ENCODE measurements at places on chromosomes 12 and 14.

DNA sequence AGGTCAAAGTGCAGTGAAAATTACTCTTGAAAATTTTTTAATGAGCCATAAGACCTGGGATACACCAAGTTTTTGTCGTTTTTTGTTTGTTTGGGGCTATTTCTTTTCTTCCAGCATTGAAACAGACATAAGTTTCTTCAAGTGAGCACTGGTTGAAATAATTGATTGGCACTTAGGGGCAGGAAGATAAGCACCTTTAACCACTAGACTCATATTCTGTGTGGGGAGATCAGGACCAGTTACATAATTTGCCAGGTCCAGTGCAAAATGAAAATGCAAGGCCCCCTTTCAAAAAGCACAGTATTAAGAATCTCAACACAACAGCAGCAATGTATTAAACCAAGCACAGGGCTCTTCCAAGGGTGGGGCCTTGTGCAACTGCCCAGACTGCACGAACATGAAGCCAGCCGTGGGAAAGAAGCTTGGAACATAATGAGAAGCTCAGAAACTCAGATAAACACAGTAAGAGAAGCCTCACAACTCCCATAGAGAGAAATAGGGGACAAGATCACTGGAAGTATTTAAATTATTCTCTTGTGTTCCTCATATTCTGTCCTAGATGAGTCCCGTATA lies 3.2 kb upstream of the TCP11L2 start:
- no peak for DNase-seq

GRCh38 chr14:32171469-32171868 lies 30.4 kb upstream of the RNU6-7 start:
- DNase-seq: no peak

- no peak for DNase-seq
Observed at GRCh38 chr12:2013527-2014223, 9.4 kb upstream of the DCP1B start.

- DNase-seq: no peak
Observed at GRCh38 chr12:124454735-124455134, 112.7 kb downstream of the NCOR2 start.

DNA sequence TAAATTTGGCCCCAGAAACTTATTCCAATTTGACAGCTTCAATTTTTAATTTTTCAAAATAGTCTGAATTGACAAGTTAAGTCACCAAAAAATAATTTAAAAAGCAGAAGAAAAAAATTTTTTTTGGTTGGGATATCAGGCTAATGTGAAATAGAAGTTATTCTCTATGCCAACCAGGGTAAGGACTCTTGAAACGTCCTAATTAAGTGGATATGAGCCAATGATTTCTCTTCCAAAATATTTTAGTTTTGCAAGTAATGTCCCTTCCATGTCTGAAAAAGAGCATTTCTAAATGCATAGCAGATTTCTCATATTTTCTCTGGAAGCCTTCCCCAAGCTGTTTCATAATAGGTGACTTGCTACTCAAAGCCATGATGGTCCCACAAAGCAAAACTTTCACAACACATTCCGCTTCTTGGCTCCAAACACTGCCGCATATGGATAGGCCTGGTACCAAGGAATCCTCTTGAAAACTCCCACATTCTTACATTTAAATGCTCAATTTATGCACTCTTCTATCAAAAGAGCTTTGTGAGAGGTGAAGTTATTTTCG lies 65.1 kb downstream of the SIX6 start:
- no peak for DNase-seq

GRCh38 chr12:109461049-109461845 lies 15.9 kb downstream of the KCTD10 start:
- DNase-seq: no peak

DNA sequence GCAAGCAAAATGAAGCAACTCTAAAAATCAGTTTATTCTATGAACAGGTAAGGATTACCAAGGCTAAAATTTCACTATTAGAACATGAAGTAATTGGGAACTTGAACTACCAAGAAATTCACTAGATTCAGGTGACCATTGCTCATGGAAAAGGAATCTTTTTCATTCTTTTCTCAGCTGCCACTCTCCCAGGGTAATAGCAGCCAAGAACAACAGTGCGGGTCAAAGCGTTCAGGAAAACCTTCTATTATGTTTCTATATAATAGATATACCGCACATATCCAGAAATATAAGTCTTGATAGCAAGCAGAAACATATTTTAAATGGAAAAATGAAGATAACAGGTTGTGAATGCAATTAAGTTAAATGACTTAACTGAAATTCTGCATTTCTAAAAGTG lies 125.6 kb downstream of the NELL2 start:
- DNase-seq: no peak

DNA sequence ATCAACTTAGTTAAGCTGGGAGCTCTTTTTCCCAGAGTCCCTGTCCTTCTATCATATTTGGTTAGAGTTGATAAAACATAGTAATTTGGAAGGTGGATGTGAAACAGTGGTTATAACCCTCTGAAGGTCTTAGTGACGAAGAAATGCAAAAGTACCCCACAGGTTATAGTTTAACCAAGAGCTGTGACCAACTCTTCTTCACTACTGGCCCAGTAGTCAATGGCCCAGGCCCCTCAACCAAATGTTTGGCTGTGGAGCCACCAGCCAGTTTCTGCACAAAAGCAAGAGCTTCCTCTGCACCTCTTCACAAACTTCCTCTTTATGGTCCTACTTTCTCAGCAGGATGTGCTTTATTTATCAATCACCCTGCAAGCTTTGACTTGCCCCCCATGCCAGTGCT lies 132.6 kb downstream of the BMP4 start:
- DNase-seq: no peak

GRCh38 chr12:119211884-119212283 lies 33.2 kb downstream of the HSPB8 start:
- no peak for DNase-seq

- DNase-seq: no peak
Observed at GRCh38 chr12:59088673-59089072, 168.4 kb upstream of the LRIG3 start.

- DNase-seq: no peak
Observed at GRCh38 chr12:13127444-13127843, 24.0 kb upstream of the GSG1 start.

- DNase-seq: no peak
Observed at GRCh38 chr12:42541965-42542364, 47.6 kb downstream of the PRICKLE1 start.

DNA sequence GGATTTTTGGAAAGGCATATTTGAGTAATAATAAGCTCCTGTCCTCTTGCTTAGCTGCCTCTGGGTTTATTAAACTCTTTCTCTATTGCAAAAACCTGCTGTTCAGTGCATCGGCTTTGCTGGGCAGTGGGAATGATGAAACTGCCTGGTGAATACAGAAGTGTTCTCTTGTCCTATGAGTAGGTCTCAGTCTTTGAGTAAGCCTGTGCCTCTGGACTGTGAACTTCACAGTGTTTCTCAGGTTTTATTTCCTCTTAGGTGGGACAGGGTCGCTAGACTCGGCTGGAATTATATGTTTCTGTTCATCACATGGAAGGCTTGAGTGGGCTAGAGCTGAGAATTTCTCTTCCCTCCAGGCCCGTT lies 46.4 kb downstream of the CRADD start:
- DNase-seq: no peak

DNA sequence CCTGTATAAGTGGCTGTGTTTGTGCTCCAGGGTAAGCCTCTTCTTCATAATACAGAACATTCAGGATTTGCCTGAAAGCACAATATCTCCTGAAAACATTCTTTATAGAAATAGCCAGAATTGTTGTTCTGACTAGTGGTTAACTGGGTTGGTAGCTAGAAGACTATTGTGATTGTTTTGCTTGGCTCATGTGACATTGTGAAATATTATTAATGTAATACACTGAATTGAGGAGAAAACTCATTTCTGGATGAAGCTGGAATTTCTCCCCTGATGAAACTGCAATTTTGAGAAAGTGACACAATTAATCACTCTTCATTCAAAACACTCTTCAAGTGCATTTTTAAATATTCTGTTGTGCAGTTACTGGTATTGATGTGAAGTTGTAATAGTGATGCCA lies 172.3 kb upstream of the PTPRQ start:
- DNase-seq: no peak

- no peak for DNase-seq
Observed at GRCh38 chr14:28661171-28661772, 105.3 kb upstream of the FOXG1 start.

- peak; percentile 57 for DNase-seq
Observed at GRCh38 chr12:57899010-57899662, 42.2 kb upstream of the ATP23 start.

DNA sequence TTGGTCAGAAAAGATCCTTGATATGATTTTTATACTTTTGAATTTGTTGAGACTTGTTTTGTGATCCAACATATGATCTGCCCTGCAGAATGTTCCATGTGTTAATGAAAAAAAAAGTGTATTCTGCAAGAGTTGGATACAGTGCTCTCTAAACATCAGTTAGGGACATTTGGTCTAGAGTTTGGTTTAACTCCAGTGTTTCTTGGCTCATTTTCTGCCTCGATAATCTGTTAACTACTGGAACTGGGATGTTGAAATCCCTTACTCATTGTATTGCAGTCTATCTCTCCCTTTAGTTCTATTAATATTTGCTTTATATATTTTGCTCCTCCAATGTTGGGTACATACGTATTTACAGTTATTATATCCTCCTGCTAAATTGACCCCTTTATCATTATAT lies 18.3 kb upstream of the TXNRD1 start:
- no peak for DNase-seq

DNA sequence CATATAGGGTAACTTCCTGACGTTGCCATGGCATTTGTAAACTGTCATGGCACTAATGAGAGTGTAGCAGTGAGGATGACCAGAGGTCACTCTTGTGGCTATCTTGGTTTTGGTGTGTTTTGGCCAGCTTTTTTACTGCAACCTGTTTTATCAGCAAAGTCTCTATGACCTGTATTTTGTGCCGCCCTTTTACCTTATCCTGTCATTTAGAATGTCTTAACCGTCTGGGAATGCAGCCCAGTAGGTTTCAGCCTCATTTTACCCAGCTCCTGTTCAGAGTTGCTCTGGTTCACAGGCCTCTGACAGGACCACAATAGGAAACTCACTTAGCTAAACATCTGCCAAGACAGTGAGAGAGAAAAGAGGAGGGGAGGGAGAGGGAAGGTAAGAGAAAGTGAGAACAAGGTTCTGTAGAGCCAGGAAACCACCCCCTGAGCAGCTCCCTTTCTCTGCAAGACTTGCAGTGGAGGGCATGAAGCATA lies 64.8 kb upstream of the PLEKHG3 start:
- DNase-seq: no peak

DNA sequence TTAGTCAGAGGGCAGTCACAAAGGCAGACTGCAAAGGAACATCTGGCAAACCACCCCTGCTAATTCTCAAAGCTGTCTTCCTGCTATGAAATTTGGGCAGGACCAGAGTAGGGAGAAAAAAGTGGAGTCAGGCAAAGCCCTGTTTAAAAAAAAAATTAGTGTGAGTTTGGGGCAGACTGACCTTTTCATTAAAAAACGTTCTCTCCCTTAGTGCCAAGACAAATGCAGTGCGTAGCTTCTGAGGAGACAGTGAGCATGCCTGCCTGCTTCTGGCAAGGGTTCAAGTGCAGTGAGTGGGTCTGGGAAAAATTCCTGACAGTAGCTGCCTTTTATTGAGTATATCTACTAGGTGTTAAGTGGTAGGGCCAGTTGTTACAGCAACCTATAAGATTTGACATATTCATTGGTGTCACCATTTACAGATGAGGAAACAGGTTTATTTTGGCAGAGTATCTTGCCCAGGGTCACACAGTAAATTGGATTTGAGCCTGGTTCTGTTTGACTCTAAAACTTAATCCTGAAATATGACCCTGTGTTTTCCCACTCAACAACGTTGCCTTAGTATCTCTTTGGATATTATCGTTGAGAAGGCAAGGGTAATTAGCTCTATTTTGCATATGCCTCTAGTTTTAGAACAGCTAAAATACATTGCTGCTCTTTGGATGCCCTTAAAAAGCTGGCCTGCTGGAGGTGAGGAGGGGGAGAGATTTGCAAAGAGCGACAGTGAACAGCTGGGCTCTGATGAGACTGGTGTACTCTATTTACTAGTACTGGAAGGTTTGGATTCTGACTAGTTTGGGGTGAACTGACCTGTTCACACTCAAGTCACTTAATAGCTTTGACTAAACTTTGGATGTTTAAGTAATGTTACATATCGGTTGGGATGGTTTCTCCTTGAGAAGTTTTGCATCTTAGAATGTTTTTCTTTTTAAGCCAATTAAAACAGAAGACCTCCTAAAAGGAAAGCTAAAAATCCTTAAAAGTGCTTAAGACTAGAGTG lies 72.8 kb downstream of the PAPOLA start:
- DNase-seq: no peak

DNA sequence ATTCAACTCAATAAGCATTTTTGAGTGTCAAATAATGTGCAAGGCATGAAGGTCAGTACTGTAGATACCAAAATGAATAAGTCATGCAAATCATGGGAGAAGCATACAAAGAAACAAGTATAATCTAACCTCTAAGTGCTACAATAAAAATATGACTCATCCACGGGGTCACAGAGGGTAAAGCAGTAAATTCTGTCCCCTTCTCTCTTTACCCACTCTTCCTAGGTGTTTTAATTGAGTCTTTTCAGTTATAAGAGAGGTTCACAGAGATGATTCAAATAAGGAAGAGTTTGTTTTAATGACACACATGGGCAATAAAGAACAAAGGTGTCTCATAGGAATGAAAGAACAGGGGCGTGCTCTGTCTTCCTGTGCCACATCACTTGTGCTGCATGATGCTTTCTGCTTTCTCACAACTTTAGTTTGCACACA lies 71.5 kb upstream of the DAAM1 start:
- no peak for DNase-seq

- DNase-seq: no peak
Observed at GRCh38 chr12:38585086-38585485, 268.5 kb downstream of the ALG10B start.

- DNase-seq: no peak
Observed at GRCh38 chr14:52049721-52050588, 18.9 kb downstream of the NID2 start.

DNA sequence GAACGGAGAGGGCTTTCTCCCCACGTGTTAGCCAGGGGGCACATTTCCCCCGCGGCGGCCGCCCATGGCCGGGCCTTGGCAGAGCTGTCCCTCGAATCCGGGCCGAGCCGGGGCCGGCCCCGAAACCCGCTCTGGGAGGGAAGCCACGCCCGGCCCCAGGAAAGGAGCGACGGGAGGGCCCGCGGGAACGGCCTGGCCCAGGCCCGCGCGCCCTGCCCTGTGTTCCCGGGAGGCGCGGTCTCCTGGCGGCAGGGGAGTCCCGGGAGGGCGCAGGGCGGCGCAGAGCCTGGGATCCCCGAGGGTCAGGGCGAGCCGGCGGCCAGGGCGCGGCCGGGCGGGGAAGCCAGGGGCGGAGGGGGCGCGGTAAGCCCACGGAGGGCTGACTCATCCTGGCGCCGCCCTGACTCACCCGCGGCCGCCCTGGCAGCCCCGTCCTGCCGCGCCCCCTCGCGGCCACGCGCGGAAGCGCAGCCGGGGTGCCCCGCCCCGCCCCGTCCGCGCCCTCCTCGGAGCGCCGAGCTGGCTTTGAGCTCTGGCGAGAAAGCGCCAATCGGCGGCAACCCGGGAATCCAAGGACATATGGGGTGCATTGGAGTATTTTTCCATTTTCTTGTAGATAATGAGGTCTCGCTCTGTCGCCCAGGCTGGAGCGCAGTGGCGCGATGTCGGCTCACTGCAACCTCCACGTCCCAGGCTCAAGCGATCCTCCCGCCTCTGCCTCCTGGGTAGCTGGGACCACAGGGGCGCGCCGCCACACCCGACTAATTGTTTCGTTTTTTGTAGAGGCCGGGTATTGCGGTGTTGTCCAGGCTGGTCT lies 31.8 kb upstream of the PLEKHG6 start:
- DNase-seq: peak; percentile 61
